ENCODE measurements at places on chromosomes 11 and 22. TPM values are rescaled to one million over a fixed set of nuclear protein-coding genes. Genes with fewer than 3 reads are reported as not detected.

GRCh38 chr11:127843483-127844396, 743.6 kb downstream of the ETS1 start:
- H3K4me3 ChIP-seq = no peak overlapping the region
- no peaks in the 10 kb centered on the region for H3K4me1 ChIP-seq
- no peaks in the 10 kb centered on the region for H3K27me3 ChIP-seq
- no peaks in the 10 kb centered on the region for H3K36me3 ChIP-seq

CLDN5 gene
- total RNA-seq = 42.0 TPM

GRCh38 chr11:76657187-76658170, 13.1 kb downstream of the LRRC32 start:
- H3K36me3 ChIP-seq = no peaks in the 10 kb centered on the region
- no peak overlapping the region for H3K27ac ChIP-seq
- peaks cover 18% of the 10 kb centered on the region for H3K4me1 ChIP-seq

MAFF gene
- 5.8 TPM for total RNA-seq

GRCh38 chr11:61999141-61999975, 31.9 kb upstream of the FTH1 start:
- H3K4me3 ChIP-seq = no peak overlapping the region
- H3K4me1 ChIP-seq = peaks cover 20% of the 10 kb centered on the region
- no peak for DNase-seq
- no peaks in the 10 kb centered on the region for H3K27me3 ChIP-seq
- H3K27ac ChIP-seq = no peak overlapping the region

DNA sequence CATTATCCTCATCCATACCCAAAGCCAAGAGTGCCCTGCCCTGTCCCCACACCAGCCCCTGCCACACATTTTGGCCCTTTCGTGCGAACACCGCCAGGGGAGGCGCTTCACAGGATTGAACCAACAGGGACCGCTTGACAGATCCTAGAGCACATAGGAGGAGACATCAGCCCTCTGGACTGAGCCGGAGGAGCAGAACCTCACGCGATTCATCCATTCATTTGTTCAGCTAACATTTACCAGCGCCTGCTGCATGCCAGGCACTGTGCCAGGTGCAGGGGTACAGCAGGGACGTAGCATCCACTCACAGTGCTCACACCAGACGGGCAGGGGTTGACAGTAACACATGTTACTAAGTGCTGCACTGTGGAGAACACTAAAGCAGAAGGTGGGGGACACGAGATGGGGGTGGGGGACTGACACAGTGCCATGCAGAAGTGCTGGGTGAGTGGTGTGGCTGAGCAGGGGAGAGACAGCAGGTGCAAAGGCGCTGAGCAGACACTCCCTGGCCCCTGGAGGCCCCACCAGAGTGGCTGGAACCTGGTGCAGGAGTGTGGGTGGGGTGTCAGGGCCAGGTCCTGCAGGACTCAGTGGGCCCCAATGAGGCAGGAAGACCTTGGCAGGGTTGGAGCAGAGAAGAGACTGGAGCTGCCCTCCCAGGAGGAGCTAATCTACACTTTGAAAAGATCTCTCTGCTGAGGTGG, 3.4 kb downstream of the GNAZ start:
- no peak overlapping the region for H3K27ac ChIP-seq
- no peaks in the 10 kb centered on the region for H3K27me3 ChIP-seq
- H3K4me1 ChIP-seq = peaks cover 13% of the 10 kb centered on the region
- H3K36me3 ChIP-seq = no peaks in the 10 kb centered on the region
- H3K4me3 ChIP-seq = no peak overlapping the region

GRCh38 chr11:60389279-60389910, 6.9 kb upstream of the MS4A14 start:
- H3K27ac ChIP-seq = no peak overlapping the region
- DNase-seq = no peak
- no peaks in the 10 kb centered on the region for H3K36me3 ChIP-seq
- no peak overlapping the region for H3K4me3 ChIP-seq
- H3K4me1 ChIP-seq = no peaks in the 10 kb centered on the region
- no peaks in the 10 kb centered on the region for H3K27me3 ChIP-seq

- no peaks in the 10 kb centered on the region for H3K4me1 ChIP-seq
- H3K4me3 ChIP-seq = no peak overlapping the region
- no peaks in the 10 kb centered on the region for H3K27me3 ChIP-seq
- no peak overlapping the region for H3K27ac ChIP-seq
- DNase-seq = no peak
Measured at GRCh38 chr11:26578998-26579661, 7.1 kb upstream of the MUC15 start.

DNA sequence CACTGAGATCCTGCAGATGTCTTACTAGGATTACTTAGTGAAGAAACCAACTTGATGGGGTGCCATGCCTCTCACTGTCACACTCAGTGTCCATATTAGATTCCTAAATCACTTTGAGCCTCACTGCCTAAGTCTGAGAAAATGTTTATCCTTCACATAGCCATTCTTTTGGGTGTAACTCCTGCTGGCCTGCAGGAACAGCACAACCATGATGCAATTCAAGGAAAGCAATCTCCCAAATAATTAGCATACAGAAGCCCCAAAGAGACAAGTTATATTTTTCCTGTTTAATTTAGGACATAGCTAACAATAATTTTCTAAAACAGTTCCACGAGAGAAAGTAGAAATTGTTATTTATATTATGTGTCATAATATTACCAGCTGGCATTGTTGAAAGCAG, 655.5 kb downstream of the KCNA4 start:
- no peaks in the 10 kb centered on the region for H3K4me1 ChIP-seq
- no peak overlapping the region for H3K27ac ChIP-seq
- no peak for DNase-seq
- no peaks in the 10 kb centered on the region for H3K27me3 ChIP-seq

DNA sequence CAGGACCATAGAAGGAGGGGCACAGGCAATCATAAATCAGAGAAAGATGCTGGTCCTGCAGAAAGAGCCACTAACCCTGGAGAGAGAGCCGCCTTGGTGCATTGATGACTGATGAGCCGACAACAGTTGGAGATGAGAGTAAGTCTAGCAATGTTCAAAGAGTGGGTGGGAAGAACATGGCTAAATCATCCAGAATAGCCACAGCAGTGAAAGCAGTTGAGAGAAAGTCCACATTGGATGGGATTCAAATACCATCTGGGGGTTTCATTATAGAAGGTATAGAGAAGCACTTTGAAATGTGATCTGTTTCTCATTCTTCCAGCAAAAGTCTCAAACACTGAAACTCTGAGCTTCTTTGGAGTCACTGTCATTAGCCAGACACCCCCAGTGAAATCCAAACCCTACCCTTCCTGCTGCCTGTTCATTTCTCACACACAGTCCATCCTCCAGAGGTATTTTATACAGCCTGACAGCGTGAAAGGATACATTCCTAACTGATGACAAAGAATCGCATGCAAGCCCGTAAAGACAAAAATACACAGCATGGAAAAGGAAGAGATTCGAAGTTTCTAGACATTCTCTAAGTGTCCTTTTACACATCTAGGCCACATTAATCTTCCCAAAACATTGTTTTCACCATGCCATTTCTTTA, 303.1 kb upstream of the MPPED2 start:
- H3K27ac ChIP-seq = no peak overlapping the region
- no peak for DNase-seq
- H3K36me3 ChIP-seq = no peaks in the 10 kb centered on the region
- H3K27me3 ChIP-seq = no peaks in the 10 kb centered on the region
- no peaks in the 10 kb centered on the region for H3K4me1 ChIP-seq
